ENCODE measurements at places on chromosomes 2 and 18.

GRCh38 chr2:110731064-110731463 lies 1.3 kb upstream of the ACOXL start:
- H3K36me3 ChIP-seq, result no peaks in the 10 kb centered on the region
- no peak overlapping the region for H3K4me3 ChIP-seq
- H3K27me3 ChIP-seq, result peaks cover 62% of the 10 kb centered on the region
- H3K4me1 ChIP-seq, result peaks cover 27% of the 10 kb centered on the region
- no peak for DNase-seq

DNA sequence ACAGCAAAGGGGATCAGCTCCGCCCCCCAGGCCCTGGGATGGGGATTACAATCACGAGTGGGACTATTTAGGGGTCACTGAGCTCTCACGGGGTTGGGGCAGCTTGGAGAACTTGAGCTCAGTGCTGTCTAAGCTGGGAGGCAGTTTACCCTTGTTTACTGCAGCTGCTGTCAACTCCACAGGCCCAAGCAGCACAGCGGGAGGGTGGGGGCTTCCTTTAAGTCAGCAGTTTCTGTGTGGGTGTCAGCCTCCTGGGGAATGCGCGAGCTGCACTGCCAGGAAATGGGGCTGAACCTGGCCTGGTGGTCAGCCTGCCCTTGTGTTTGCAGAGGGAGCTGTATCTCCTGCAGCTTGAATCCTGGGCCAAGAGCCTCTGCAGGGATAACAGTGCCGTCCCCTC lies 29.8 kb downstream of the TOGARAM2 start:
- H3K4me3 ChIP-seq, result peak overlapping the region; percentile 68
- peaks cover 9% of the 10 kb centered on the region for H3K27me3 ChIP-seq
- peak; percentile 15 for DNase-seq
- H3K36me3 ChIP-seq, result no peaks in the 10 kb centered on the region

GRCh38 chr2:8394569-8395359 lies 287.1 kb upstream of the ID2 start:
- DNase-seq, result no peak
- H3K27ac ChIP-seq, result no peak overlapping the region
- no peaks in the 10 kb centered on the region for H3K4me1 ChIP-seq
- H3K27me3 ChIP-seq, result peaks cover 33% of the 10 kb centered on the region

- peak overlapping the region; percentile 43 for H3K4me3 ChIP-seq
- no peak overlapping the region for H3K27ac ChIP-seq
- H3K4me1 ChIP-seq, result peaks cover 12% of the 10 kb centered on the region
- peaks cover 8% of the 10 kb centered on the region for H3K27me3 ChIP-seq
Observed at GRCh38 chr2:198913394-198914152, 544.2 kb downstream of the SATB2 start.

DNA sequence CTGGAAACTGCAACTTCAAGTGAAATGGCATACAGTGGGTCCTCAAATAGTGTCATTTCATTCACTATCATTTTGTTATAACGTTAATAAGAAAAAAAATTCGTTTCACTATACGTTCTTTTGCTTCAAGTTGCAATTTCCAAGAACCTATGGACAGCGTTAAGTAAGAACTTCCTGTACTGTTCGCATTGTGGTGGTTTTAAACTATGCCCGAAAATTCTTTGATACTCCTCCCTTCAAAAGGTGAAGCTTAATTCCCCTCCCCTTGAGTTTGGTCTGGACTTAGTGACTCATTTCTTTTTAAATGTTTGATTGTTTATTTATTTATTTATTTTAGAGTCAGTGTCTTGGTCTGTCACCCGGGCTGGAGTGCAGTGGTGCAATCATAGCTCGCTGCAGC lies 20.7 kb downstream of the GNLY start:
- H3K4me1 ChIP-seq, result peaks cover 6% of the 10 kb centered on the region
- no peak overlapping the region for H3K27ac ChIP-seq
- no peaks in the 10 kb centered on the region for H3K36me3 ChIP-seq
- H3K27me3 ChIP-seq, result peaks cover 47% of the 10 kb centered on the region

- H3K4me3 ChIP-seq, result no peak overlapping the region
- no peaks in the 10 kb centered on the region for H3K27me3 ChIP-seq
- H3K27ac ChIP-seq, result no peak overlapping the region
- H3K4me1 ChIP-seq, result peaks cover 7% of the 10 kb centered on the region
- DNase-seq, result no peak
Observed at GRCh38 chr2:61125123-61125710, 36.8 kb upstream of the C2orf74 start.

GRCh38 chr2:37366773-37367172 lies 22.3 kb downstream of the QPCT start:
- H3K36me3 ChIP-seq, result peaks cover under 1% of the 10 kb centered on the region
- H3K4me1 ChIP-seq, result peaks cover 12% of the 10 kb centered on the region
- no peak for DNase-seq
- H3K27me3 ChIP-seq, result peaks cover 12% of the 10 kb centered on the region

DNA sequence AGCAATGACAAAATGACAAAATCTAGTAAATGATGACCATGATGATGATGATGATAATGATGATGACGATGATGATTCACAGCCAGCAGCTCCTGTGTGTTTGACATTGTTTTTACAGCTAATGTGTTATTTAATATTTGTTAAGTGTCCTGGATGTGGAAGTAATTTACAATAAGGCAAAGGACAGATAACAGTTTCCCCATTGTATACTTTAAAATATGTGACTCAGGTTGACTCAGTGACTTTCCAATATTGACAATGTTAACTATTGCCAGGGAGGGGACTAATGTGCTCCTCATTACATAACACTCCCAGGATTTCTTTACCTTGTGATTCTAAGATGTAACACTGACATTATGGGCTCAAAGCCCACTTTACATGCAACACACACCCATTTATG lies 602.2 kb downstream of the FBXO15 start:
- DNase-seq, result no peak
- no peak overlapping the region for H3K4me3 ChIP-seq
- H3K4me1 ChIP-seq, result no peaks in the 10 kb centered on the region
- no peak overlapping the region for H3K27ac ChIP-seq
- no peaks in the 10 kb centered on the region for H3K27me3 ChIP-seq
- H3K36me3 ChIP-seq, result no peaks in the 10 kb centered on the region

- peaks cover 8% of the 10 kb centered on the region for H3K36me3 ChIP-seq
- H3K27me3 ChIP-seq, result no peaks in the 10 kb centered on the region
- H3K4me3 ChIP-seq, result peak overlapping the region; percentile 92
- DNase-seq, result peak; percentile 55
- peak overlapping the region; percentile 95 for H3K27ac ChIP-seq
- H3K4me1 ChIP-seq, result peaks cover 27% of the 10 kb centered on the region
Observed at GRCh38 chr2:88832311-88832991, 141.0 kb downstream of the RPIA start.

- H3K4me3 ChIP-seq, result peak overlapping the region; percentile 70
- DNase-seq, result no peak
- peaks cover 8% of the 10 kb centered on the region for H3K4me1 ChIP-seq
Observed at GRCh38 chr18:6728809-6729246, 688 bp upstream of the ARHGAP28 start.

DNA sequence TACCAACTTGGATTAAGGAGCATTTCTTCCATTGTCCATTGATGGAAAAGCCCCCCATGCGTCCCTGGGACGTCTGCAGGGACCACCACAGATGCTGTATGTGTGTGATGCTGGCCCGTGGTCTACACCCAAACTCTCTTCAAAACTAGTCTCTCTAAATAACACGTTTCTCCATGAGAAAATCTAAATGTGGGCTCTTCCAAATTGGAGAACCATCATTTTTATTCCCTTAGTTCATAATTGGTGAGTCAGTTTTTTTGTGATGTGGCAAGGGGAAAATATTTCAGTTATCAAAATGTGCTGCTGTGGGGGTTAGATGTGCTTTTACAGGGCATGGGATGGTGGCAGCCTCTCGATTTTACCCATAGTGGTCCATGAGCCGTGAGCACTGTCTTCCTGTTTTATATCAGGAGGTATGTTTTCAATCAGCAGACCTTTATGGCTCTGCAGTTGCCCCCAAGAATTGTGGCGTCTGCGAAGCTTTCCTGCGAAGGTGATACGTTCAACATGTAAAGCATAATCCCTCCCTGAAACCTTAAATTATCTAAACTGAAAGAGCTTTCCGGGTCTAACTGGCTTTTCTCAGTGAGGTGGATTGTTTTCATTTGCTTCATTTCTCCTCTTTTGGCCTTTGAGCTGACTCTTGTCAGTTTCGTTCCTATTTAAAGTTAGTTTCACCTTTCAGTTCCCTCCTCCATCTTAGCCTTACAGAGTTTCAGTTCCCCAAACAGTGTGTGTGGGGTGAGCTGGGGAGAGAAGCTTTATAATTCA lies 78.4 kb downstream of the SETBP1 start:
- peak; percentile 82 for DNase-seq
- H3K4me1 ChIP-seq, result peaks cover 92% of the 10 kb centered on the region
- H3K27me3 ChIP-seq, result no peaks in the 10 kb centered on the region
- H3K27ac ChIP-seq, result peak overlapping the region; percentile 95

- peaks cover 7% of the 10 kb centered on the region for H3K27me3 ChIP-seq
- H3K4me3 ChIP-seq, result no peak overlapping the region
- H3K36me3 ChIP-seq, result no peaks in the 10 kb centered on the region
- DNase-seq, result no peak
Observed at GRCh38 chr2:69097891-69098655, 85.1 kb downstream of the ANTXR1 start.

GRCh38 chr2:138395565-138396306 lies 105.8 kb upstream of the SPOPL start:
- H3K27ac ChIP-seq, result no peak overlapping the region
- DNase-seq, result no peak
- H3K4me3 ChIP-seq, result no peak overlapping the region
- no peaks in the 10 kb centered on the region for H3K27me3 ChIP-seq

GRCh38 chr2:238513346-238513745 lies 86.6 kb downstream of the ASB1 start:
- H3K4me3 ChIP-seq, result no peak overlapping the region
- peaks cover 13% of the 10 kb centered on the region for H3K36me3 ChIP-seq
- no peak for DNase-seq

DNA sequence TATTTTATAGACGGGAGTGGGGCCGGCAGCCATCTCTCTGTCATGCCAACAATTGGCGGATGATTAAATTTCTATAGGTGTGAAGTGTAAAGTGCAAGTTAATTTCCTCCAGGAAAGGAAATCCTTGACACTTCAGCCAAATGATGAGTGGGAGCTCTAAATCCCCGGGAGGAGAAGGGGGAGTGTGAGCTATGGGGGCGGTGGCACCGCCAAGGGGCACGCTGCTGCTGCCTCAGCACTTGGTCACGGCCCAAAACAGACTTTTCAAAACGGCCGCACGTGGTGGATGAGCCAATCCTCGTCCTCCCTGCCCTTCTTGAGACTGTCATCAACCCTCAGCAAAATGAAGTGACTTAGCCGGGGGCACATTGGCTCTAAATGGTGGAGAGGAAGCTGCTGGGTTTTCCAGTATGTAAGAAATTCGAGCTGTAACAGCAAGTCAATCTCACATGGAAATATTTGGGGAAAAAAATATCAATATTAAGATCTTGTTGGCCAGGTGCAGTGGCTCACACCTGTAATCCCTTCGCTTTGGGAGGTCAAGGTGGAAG lies 200.8 kb downstream of the TFCP2L1 start:
- peaks cover 26% of the 10 kb centered on the region for H3K27me3 ChIP-seq
- DNase-seq, result no peak
- H3K27ac ChIP-seq, result no peak overlapping the region
- H3K4me3 ChIP-seq, result no peak overlapping the region
- no peaks in the 10 kb centered on the region for H3K36me3 ChIP-seq

- H3K4me1 ChIP-seq, result peaks cover 3% of the 10 kb centered on the region
- no peaks in the 10 kb centered on the region for H3K36me3 ChIP-seq
- H3K27me3 ChIP-seq, result peaks cover 5% of the 10 kb centered on the region
Observed at GRCh38 chr2:28547906-28548600, 52.2 kb downstream of the PLB1 start.

DNA sequence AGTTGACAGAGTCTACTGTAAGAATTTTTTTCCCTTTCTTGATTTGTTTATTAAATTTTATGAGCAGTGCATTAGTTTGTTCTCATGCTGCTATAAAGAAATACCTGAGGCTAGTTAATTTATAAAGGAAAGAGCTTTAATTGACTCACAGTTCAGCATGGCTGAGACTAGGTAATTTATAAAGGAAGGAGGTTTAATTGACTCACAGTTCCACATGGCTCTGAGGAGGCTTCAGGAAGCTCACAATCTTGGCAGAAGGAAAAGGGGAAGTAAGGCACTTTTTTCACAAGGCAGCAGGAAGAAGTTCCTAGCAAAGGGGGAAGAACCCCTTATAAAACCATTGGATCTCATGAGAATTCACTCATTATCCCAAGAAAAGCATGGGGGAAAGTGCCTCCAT lies 191.4 kb upstream of the VRK2 start:
- H3K4me3 ChIP-seq, result no peak overlapping the region
- no peaks in the 10 kb centered on the region for H3K27me3 ChIP-seq
- DNase-seq, result no peak
- H3K4me1 ChIP-seq, result peaks cover 2% of the 10 kb centered on the region

- H3K4me3 ChIP-seq, result no peak overlapping the region
- peaks cover 3% of the 10 kb centered on the region for H3K4me1 ChIP-seq
- no peaks in the 10 kb centered on the region for H3K36me3 ChIP-seq
Observed at GRCh38 chr18:59814891-59815290, 84.9 kb upstream of the PMAIP1 start.

- peaks cover 10% of the 10 kb centered on the region for H3K27me3 ChIP-seq
- no peaks in the 10 kb centered on the region for H3K4me1 ChIP-seq
- H3K4me3 ChIP-seq, result no peak overlapping the region
Observed at GRCh38 chr2:175227393-175227792, 45.9 kb upstream of the ATP5MC3 start.

DNA sequence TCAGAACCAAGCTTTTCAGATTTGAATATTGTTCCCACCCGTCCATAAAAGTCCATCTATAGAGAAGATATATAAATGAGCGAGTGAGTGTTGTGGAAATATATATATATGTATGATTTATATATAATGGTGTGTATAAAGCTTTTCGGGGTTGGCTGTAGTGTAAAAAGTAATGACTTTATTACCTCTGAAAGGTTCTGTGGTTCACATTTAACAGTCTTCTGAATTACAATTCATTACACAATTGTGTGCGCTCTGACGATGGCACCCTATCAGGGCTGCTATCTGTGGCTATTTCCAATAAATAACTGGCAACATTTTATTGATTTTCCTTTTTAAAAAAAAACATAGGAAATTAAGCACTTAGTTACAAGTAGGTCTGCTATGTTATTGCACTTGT lies 2.7 kb upstream of the BCL11A start:
- H3K4me1 ChIP-seq, result peaks cover 11% of the 10 kb centered on the region
- no peaks in the 10 kb centered on the region for H3K27me3 ChIP-seq
- H3K36me3 ChIP-seq, result peaks cover 6% of the 10 kb centered on the region
- H3K4me3 ChIP-seq, result peak overlapping the region; percentile 94
- no peak for DNase-seq
